ENCODE measurements at places on chromosomes 1 and 21. TPM values are rescaled to one million over a fixed set of nuclear protein-coding genes. Genes with fewer than 3 reads are reported as not detected.
A peak's percentile ranks its signal among the peaks of the same experiment; 100 is the strongest.

The FAM131C gene
- total RNA-seq = not detected

GRCh38 chr1:239184561-239185244 lies 201.7 kb upstream of the CHRM3 start:
- H3K4me1 ChIP-seq = no peaks in the 10 kb centered on the region
- no peak overlapping the region for H3K4me3 ChIP-seq
- H3K27ac ChIP-seq = no peak overlapping the region
- peak; percentile 2 for DNase-seq
- H3K27me3 ChIP-seq = no peaks in the 10 kb centered on the region

DNA sequence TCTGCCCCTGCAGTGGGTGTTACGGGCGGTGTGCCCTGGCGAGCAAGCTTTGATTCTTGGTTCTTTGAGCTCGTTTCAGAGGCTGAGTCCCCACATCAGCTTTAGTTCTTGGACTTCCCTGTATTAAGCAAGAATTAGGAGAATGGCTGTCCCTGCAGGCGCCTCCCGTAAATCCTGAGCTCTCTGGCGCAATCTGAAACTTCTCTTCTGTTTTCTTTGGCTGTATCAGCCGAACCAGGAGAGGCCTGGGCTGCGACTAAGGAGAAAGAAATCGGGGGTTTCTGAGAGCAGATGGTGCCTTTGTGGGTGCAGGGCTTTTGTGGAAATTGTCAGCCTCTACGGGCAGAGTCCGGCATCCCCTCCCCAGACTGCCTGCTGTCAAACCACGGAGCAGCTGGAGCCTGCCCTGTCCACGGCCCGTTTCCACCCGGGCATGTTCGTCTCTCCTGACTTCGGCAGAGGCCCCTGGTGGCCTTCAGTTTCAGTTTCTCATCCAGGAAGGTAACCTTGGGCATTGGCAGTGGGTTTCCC lies 17.9 kb downstream of the CSTB start:
- H3K4me1 ChIP-seq = no peaks in the 10 kb centered on the region
- peak overlapping the region; percentile 83 for H3K27ac ChIP-seq
- H3K4me3 ChIP-seq = no peak overlapping the region

DNA sequence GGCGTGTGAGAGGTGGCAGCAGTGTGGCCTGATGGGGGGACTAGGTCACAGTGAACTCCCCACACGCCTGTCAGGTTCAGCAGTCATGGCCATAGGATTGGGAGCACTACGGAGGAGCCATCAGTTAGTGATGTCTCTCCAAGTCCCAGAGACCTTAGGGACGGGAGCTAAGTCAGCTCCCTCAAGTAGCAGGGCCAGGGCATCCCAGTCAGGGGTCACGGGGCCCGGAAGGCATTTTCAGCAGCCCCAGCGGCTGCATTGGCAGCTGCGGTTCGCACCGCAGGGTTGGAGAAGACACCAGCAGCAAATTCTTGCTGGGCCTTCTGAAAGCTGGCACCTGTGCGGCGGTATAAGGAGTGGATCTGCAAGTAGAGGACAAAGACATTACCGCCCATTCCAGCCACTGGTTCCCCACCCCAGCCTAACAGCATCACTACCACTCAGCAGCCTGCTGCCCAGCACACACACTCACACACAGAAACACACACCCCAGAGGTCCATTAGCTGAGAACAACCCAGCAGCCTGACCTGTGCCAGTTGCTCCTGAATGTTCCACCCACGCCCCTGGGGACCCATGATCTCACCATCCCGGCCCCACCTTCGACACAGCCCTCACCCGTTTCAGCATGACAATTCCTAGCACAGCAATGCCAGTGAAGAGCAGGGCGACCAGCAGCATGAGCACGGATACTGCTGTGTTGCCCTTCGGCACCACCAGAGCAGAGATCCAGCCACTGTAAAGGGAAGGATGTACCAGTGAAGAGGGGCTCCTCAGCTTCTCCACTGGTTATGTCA lies 972 bp upstream of the ENTREP3 start:
- no peaks in the 10 kb centered on the region for H3K27me3 ChIP-seq
- peak overlapping the region; percentile 99 for H3K27ac ChIP-seq
- DNase-seq = no peak

- no peaks in the 10 kb centered on the region for H3K36me3 ChIP-seq
- no peaks in the 10 kb centered on the region for H3K4me1 ChIP-seq
- DNase-seq = no peak
- H3K27ac ChIP-seq = no peak overlapping the region
- H3K27me3 ChIP-seq = no peaks in the 10 kb centered on the region
Measured at GRCh38 chr1:3011127-3011526, 10.1 kb upstream of the ACTRT2 start.

DNA sequence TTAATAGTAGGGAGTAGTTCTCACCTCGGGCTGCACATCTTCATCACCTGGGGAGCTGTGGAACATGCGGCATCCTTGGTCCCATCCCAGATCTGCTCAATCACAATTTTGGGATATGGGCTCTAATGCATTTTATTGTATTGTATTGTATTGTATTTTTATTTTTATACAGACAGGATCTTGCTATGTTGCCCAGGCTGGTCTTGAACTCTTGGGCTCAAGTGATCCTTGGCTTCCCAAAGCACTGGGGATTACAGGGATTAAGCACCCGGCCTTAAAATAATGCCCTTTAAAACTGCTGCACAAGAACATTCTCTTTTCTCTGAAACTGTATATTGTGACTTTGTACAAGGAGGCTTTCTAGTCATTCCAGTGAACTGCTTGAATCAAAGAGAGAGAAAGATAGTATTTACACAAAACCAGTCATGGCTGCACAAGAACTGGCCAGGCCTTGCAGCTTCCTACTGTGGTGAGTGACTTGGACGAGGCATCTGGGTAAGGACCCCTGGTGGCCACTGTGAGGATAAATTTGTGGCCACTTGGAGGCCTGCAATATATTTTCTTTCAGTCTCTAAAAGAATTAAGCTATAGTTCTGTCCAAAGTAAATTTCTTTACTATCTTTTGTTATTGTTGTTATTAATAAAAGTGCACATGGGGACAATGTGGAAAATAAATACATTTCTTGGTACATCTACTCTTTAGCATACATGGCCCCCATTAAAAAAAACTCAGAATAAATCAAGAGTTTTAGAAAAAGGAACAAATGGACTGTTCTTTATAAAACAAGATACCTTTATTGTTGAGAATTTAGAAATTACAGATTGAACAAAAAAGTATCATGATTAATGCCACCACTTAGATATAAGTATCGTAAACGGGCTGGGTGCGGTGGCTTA lies 48.0 kb downstream of the TBCE start:
- DNase-seq = peak; percentile 63
- no peak overlapping the region for H3K4me3 ChIP-seq
- H3K27ac ChIP-seq = no peak overlapping the region

The COQ8A gene
- total RNA-seq = 27.4 TPM

- no peaks in the 10 kb centered on the region for H3K27me3 ChIP-seq
- peaks cover 9% of the 10 kb centered on the region for H3K4me1 ChIP-seq
- DNase-seq = no peak
- no peak overlapping the region for H3K27ac ChIP-seq
- no peaks in the 10 kb centered on the region for H3K36me3 ChIP-seq
- no peak overlapping the region for H3K4me3 ChIP-seq
Measured at GRCh38 chr1:153786038-153786790, 11.0 kb downstream of the SLC27A3 start.

The KLHDC8A gene
- 1.4 TPM for total RNA-seq

DNA sequence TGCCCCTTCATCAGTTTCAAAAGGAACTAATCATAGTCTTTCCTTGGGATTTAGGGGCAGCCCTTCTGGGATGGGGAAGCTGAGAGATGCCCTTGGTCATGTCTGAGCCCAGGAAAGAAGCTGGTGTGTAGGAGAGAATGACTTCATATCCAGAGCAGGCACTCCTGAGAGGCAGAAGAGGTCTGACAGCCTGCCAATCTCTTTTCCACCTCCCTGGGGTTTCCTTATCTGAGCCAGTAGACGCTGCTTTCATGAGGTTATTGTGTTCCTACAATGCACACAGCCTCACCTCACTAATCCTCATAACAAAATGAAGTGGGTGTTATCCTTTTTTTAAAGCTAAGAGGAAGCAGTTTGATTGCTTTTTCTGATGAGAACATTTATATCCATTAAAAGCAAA lies 14.1 kb downstream of the ROR1 start:
- no peak overlapping the region for H3K27ac ChIP-seq
- H3K36me3 ChIP-seq = no peaks in the 10 kb centered on the region
- DNase-seq = peak; percentile 35
- no peak overlapping the region for H3K4me3 ChIP-seq

DNA sequence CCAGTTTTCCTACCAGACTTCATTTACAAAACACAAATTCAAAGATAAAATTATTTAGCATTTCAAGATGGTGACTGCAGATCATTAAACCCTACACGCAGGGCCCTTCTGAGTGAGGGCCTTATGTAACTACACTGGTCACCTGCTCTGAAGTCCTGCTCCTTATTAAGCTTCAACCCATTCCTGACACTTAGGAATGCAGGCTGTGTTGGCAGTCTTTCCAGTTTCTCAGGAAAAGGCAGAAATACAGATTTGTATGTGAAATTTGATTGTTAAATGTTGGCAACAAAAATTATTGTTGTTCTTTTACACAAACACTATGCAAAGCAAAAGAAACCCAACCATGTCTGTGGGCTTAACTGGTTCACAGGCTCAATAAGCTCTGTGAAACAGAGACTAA lies 25.8 kb upstream of the BCAS2 start:
- no peak overlapping the region for H3K27ac ChIP-seq
- H3K36me3 ChIP-seq = peaks cover 13% of the 10 kb centered on the region
- H3K4me1 ChIP-seq = no peaks in the 10 kb centered on the region
- H3K27me3 ChIP-seq = no peaks in the 10 kb centered on the region
- H3K4me3 ChIP-seq = no peak overlapping the region

- H3K4me1 ChIP-seq = no peaks in the 10 kb centered on the region
- H3K36me3 ChIP-seq = peaks cover 22% of the 10 kb centered on the region
- DNase-seq = no peak
- H3K27me3 ChIP-seq = no peaks in the 10 kb centered on the region
Measured at GRCh38 chr1:207364614-207365013, 43.1 kb downstream of the CD55 start.

The NTMT2 gene
- not detected for total RNA-seq

The ADAMTS1 gene
- total RNA-seq = 99.7 TPM

- DNase-seq = no peak
- H3K4me3 ChIP-seq = no peak overlapping the region
- no peak overlapping the region for H3K27ac ChIP-seq
- no peaks in the 10 kb centered on the region for H3K27me3 ChIP-seq
- H3K36me3 ChIP-seq = no peaks in the 10 kb centered on the region
- H3K4me1 ChIP-seq = no peaks in the 10 kb centered on the region
Measured at GRCh38 chr1:150789396-150789795, 18.7 kb downstream of the CTSK start.

Measured in lung (tissue), 17 donors.